Right forelimb (tissue), 1 donor: ENCODE measurements at places on chromosomes 4 and X.
A peak's percentile ranks its signal among the peaks of the same experiment; 100 is the strongest.

DNA sequence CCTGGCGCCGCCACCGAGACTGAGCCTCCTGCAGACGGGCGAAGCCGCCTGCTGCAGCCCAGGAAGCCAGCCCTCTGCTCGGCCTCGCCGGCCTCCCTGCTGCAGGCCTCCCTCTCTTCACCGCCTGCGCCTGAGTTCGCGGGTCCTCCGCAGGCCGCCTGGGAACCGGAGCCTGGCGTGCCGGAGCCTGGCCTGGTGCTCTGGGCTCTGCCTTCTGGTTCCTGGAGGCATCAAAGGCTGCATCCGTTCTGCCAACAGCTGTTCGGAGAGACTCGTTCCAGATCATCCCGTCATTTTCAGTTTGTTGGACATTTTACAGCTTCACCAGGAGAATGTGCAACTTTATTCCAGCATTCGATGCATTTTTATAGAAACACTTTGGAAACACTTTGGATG, 178.0 kb downstream of the DCLK2 start:
- DNase-seq, result no peak

- no peak for DNase-seq
Observed at GRCh38 chr4:105715692-105716278, 7.2 kb downstream of the GSTCD start.

DNA sequence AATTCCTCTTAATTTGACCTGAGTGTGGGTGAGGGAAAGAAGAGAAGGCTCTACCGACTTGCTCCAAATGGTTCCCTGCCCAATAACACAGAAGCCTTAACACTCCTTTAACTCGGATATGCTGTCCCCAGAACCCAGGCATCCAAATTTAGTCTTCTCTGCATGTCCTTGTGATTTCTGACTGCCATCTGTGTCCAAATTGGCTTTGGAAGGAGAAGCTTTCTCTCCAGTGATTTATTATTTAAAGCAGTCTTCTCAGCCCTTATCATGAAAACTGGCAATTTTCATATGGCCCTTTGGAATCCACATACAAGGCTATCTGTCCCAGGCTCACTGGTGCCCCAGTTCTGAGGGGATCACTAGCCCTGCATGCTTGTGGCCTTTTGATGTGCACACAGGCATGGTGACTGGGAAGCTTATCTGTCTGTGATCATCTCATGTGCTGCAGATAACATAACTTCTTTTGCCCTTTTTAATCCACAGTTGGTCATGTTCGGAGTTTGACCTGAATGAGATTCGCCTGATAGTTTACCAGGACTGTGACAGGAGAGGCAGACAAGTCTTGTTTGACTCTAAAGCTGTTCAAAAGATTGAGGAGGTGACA, 56.7 kb downstream of the FNIP2 start:
- no peak for DNase-seq

DNA sequence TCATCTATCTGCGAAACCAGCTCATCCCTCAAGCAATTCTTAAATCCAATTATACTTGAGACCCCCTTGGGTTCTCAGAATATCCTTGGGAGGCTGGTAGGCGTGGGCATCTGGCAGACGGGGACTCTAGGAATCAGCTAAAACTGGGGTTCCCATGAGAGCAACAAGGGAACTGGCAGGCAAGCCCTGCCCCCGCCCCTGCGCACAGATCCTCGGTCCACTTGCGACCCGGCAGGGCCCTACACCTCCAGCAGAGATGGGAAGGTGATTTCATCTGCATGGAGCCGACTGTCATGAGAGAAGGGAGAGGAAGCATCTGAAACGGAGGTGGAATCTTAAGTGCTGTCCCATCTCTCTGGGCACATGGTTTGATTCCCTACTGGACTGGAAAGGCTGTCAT, 9.9 kb upstream of the C4orf50 start:
- DNase-seq, result no peak

DNA sequence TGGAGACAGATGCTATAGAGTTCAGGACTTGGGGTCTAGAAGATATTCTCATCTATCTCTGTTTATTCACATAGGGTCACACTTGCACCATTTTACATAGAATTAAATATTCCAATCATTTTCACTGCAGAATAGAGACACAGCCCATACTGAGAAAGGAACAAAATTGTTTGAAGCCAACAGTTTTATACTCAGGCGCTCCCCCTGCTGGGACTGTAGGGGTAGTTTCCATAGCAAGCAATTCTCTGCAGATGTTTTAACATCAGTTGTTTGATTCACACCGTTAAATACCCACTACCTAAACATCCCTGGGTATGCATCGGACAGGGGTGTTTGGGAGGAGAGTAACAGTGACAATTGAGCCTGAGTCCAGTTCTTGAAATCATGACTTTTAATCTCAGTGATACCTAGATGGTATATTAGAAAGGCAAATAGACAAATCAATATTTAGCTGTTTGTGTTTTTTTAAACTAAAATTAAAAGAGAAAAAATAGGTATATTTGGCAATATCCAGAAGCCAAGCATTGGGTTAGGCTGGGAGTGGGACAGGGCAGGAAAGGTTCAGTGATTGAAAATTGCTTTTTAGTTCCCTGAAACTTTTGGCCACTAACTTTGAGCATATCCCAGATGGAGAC, 33.8 kb downstream of the LONRF3 start:
- DNase-seq, result peak; percentile 66

- DNase-seq, result no peak
Observed at GRCh38 chrX:69158166-69158980, 6.9 kb downstream of the PJA1 start.

GRCh38 chr4:25021216-25021615, 9.5 kb downstream of the LGI2 start:
- DNase-seq, result no peak

DNA sequence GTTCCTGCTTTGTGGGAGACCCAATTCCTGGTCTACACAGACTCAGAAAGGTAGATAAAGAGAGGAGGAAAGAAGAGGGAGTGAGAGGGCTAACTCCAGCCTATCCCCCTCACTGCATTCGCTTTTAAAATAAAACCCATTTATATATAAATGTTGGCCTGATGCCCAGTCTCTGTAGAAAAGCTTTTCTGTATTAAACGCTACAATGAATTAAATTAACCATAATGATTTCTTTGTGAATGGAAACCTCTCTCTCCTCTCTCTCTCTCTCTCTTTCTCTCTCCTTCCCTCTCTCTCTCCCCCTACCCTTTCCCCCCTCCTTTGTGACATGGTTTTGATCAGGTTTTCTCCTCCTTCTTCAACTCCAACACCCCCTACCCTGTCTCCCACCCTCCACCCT, 34.8 kb downstream of the PJA1 start:
- no peak for DNase-seq

GRCh38 chr4:69490271-69490670, 5.4 kb downstream of the UGT2B4 start:
- DNase-seq, result no peak

DNA sequence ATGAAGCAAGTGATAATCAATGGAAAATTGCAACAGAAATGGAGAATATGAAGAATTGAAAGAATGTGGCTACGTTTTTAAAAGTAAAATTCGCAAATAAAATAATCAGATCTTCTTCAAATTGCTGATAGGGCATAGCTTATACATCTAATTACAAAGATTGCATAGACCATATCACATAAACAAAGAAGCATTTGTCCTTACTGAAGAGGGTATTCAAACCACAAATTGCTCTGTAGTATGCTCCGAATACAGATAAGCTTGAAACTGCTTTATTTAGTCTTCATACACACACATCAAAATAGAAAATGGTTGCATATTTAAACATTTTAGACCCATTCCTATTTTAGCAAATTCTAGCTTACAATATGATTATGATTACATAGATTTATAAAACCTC, 206.7 kb upstream of the SLIT2 start:
- DNase-seq, result no peak

DNA sequence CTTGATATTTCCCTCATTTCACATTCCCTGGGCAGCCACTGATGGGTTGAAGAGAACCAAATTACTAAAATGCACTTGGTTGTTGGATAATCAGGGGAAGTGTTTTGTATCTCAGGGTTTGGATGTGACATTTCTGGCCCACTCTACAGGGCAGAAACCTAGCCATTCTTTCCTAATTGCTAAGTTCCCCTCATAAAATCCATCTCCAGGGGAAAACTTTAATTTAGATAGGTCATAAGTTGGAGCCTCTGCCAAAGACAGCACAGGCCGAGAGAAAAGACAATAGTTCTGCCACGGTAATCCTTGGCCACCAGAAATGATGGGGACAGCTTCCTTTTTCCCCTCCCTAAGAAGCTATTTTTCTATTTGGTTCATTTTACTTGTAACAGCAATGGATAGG, 192.7 kb upstream of the C1QTNF7 start:
- DNase-seq, result no peak

GRCh38 chr4:113383111-113383785, 333.8 kb downstream of the ANK2 start:
- no peak for DNase-seq

DNA sequence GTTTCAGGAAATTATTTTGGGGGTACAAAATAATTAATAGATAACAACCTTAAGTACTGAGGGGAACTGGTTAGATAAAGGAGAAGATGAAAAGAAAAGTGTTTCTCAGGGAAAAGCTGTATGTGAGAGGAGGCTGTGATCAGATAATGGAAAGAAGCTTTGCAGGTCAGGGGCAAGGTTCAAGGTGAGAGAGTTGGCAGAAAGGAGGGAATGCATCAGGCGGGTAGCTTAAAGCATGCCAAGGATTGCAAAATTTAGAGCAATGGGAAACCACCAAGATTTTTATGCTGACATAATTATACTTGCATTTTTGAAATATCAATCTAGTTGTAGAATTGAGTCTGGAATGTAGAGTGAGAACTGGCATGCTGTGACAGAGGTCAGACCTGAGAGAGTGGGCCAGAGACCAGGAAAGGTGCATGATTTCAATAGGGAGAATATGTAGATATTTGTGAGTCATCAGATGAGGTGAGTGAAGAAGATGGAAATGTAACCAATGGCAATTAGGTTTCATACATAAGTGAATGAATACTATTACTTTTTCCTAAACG, 508.7 kb downstream of the TRIML1 start:
- DNase-seq, result no peak

- DNase-seq, result no peak
Observed at GRCh38 chr4:54255881-54256280, 26.8 kb downstream of the PDGFRA start.

GRCh38 chr4:2828758-2829181, 14.9 kb upstream of the ADD1 start:
- DNase-seq, result peak; percentile 15

- no peak for DNase-seq
Observed at GRCh38 chr4:140252141-140252741, 98.3 kb upstream of the MAML3 start.

GRCh38 chr4:175346376-175346775, 428.2 kb downstream of the ADAM29 start:
- DNase-seq, result no peak

GRCh38 chr4:59553721-59554091, 1646.4 kb upstream of the ADGRL3 start:
- no peak for DNase-seq

- no peak for DNase-seq
Observed at GRCh38 chrX:129534816-129535578, 5.1 kb upstream of the OCRL start.

DNA sequence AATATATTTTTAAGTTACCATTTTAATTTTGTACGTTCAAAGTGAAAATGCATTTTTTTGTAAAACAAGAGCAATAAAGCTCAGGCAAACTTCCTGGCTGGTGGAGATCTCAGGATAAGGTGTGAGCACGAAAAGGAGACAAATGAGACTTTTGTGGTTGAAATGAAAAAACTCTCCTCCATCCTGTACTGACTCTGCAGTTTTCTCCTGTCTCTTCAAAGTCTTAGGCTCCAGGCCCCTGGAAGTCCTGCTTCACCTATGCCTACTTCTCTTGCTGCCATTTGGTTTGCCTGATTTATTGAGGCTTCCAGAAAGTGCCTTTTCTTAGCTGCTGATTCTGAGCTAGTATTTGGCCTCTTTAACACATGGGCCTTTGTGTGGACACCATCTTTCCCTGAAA, 77.7 kb downstream of the MAML3 start:
- no peak for DNase-seq

DNA sequence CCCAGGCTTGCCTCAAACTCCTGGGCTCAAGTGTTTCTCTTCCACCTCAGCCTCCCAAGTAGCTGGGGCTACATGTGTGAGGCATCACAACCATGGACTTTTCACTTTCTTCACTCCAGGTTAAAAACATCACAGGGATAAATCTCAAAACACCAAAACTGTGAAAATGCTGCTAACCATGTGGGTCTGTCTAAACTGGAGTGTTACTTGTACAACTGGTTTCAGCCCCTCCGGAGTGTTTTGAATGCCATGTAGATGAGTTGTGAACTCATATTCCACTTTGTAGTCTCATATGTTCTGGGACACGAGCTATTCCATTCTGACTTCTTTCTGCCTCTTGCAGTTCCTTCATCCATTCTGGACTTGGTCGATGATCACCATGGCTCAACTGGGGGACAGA, 43.0 kb downstream of the PDGFRA start:
- DNase-seq, result no peak

DNA sequence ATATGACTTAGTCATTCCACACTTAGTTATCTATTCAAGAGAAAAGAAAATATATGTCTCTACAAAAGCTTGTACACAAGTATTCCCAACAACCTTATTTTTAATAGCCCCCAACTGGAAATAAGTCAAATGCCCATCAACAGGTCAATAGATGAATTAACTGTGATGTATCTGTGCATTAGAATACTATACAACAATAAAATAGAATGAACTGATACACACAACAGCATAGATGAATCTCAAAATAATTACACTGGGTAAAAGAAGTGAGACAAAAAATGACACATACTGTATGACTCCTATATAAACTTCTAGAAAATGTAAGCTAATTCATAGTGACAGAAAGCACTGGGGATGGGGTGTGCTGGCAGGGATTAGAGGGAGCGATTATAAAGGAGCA, 354.1 kb upstream of the DIPK2B start:
- DNase-seq, result no peak

DNA sequence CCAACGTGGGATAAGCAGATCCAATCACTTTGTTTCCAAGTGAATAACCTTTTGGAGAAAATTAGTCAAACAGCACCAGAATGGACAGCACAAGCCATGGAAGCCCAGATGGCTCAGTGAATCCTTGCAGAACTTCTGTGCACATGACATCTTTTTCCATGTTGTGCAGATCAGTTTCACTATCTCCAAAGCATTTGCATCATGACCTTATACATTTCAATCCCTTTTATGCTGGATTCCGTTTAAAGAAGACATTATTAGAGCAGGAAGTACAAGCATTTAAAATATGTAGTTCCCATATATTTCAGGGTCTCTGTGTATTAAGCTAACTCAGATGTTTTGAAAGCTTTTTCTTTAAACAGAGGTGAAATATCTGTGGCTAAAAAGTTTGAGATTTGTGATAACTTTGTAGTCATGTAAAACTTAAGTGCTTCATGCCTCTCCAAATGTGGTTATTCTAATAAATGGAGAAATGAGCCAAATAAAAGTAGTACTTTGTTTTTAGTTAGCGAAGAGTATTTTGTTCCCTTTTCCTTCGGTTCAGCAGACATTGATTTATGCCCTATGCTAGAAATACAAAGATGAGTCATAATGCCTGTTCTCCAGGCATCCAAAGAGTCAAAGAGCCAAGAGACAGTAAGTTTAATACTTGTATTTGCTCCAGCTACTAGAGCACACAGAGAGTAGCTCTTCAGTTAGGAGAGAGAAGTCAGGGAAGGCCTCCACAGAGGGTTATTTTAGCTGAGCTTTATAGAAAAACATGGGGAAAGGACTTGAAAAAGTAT, 39.0 kb downstream of the PLAC8 start:
- DNase-seq, result no peak
